ENCODE measurements at places on chromosomes 3 and 15.

- no peak for DNase-seq
Measured at GRCh38 chr3:118530350-118530922, 504.2 kb downstream of the IGSF11 start.

DNA sequence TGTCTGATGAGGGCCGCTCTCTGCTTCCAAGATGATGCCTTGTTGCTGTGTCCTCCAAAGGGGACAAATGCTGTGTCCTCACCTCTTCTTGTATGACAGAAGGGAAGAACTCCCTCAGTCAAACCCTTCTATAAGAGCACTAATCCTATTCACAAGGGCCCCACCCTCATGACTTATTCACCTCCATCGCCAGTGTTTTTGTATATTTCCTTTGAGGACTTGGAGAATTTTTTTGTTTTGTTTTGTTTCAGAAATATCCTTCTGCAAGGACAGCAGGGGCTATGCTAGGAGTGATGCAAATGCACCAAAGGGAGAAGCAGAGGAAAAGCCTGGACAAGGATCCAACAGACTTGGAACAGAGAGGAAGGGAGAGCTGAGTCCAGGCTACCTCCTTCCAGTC, 214.4 kb downstream of the TLE3 start:
- DNase-seq, result no peak

- no peak for DNase-seq
Measured at GRCh38 chr15:27324886-27325615, 354.1 kb downstream of the GABRG3 start.

- no peak for DNase-seq
Measured at GRCh38 chr3:115478359-115478758, 145.0 kb upstream of the GAP43 start.

GRCh38 chr3:61682671-61683548, 121.5 kb downstream of the PTPRG start:
- DNase-seq, result no peak

GRCh38 chr3:178099862-178100261, 436.4 kb upstream of the KCNMB2 start:
- no peak for DNase-seq

DNA sequence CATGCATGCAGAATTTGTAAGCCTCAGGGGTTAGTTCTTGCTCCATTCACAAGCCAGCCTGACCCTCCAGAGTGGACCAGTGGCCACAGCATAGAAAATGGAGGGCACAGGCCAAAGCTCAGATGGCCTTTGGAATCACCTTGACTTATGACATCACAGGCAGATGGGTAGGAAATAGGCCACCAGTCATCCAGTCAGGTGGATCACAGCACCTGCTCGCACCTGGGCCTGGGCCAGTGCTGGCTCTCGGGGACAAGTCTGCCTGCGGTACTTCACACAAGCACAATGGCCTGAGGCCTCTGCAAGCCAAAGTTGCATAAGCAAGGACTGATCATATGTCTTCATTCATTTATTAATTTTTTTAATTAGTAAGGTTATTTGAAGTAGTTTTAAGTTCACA, 39.3 kb downstream of the PPCDC start:
- no peak for DNase-seq

DNA sequence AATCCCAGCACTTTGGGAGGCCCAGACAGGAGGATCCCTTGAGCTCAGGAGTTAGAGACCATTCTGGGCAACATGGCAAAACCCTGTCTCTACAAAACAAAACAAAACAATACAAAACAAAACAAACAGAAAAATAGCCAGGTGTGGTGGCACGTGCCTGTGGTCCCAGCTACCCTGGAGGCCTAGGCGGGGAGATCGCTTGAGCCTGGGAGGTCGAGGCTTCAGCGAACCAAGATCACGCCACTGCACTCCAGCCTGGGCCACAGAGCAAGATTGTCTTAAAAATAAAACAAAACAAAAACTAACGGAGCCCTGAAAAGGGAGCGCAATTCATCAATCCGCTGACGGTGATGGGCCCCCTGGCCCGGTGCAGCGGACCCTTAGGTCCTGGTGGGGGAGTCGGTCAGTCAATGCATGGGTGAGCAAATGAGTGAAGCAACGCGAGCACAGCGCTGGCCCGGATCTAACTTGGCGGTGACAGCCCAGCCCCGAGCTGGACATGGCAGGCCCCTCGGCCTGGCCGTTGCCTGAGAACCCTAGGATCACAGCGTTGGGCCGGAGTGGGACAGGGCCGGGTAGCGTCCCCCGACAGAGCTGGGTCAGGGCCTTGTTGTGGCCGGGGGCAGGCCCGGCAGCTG, 52.4 kb upstream of the BLM start:
- DNase-seq, result no peak

- no peak for DNase-seq
Measured at GRCh38 chr3:39104961-39105686, 2.3 kb downstream of the GORASP1 start.

GRCh38 chr3:87410110-87410509, 133.7 kb upstream of the POU1F1 start:
- DNase-seq, result no peak

GRCh38 chr15:99735868-99736267, 2.6 kb upstream of the LYSMD4 start:
- no peak for DNase-seq
